ENCODE measurements at places on chromosomes 13 and 19. TPM values are rescaled to one million over a fixed set of nuclear protein-coding genes. Genes with fewer than 3 reads are reported as not detected.

GRCh38 chr19:49793561-49793840 is 19.6 kb downstream of the FUZ start:
- DNase-seq, result no peak

Gene NLRP5
- not detected for total RNA-seq

Gene CD70
- not detected for total RNA-seq

GRCh38 chr19:21765151-21765550 is 2.2 kb downstream of the ZNF100 start:
- no peak for DNase-seq

DNA sequence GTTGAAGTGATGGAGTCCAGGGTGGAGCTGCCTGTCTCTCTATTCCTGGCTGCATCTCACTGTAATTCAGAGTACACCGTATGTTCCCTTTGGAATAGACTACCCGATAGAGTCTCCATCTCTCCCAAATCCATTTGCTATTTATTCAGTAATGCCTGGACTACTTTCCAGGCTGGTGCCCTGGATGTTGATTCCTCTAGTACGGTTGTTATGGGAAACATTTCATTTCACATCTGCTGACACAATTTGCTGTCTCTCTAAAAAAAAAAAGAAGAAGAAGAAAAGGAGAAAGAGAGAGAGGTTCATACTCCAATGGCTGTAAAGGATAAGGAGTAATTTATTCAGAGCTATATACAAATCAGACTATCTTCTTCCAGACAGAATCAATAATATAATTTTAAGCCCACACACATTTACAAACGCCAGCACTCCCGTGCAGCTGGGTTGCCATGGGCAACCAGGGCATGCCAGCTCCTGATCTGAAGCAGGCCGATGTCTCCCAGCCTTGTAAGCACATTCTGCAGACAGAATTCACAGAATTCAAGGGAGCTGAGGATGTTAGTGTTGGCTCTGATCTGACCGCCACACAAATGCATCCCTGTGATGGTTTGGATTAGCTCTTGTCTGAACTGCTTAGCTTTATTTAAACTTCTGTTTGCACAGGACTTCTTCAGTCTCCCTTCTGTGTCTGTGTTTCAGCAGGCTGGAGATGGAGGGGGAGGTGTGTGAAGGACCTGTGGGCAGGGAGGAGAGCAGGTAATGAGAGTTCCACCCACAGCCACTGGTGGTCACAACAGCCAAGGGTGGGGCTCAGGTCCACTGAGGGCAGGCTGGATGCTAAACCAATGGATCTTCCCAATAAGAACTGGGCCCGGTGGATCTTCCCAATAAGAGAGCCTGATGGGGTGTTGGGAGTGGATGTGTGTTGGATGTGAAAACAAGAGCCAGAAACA is 66.0 kb downstream of the TEX26 start:
- DNase-seq, result no peak

Data from HT-29 (cell line).